HFFc6 (cell line): ENCODE measurements at places on chromosomes 2 and 18. TPM values are rescaled to one million over a fixed set of nuclear protein-coding genes. Genes with fewer than 3 reads are reported as not detected.

The MEIS1 gene
- total RNA-seq: 63.1 to 73.0 TPM (median 66.4 TPM) in 3 replicates

DNA sequence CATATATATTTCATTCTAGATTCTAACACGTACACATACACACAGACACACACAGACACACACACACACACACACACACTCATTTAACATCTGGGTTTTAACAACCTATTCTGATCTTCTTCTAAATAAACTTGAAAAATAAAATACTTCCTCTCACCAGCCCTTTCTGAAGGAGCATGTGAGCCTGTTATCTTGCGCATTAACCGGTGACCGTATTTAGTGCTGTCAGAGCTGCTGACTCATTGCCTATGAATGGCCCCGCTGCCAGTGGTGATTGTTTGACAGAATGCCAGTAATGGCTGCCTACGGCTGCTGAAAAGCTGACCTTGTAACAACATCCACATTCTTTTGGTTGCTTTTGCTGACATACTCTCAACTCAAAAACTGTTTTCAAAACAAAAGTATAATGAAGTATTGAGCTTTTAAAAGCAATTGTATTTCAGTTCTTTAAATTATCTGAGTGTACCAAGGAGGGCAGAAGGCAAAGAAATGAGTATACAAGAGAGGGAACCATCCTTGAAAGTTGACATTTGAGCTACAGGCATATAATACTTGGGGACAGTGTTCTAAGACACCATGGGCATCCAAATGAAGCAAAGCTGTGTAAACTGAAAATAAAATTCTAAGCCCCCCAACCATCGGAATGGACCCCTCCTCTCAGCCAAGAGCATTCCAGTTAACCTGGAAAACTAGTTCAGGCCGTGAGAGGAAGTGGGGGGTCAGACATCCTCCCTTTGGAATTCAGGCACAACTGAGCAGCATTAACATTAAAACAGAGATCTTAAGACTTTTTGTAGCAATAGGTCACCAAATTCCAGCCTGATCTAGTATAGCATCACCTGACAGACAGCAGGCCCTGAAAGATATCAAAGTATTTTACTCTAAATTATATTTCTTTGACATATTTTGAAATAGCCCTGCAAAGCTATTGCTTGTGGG lies 50.2 kb upstream of the DTNA start:
- peak; percentile 97 for DNase-seq

GRCh38 chr2:10993001-10993481 lies 81.3 kb downstream of the KCNF1 start:
- DNase-seq: peak; percentile 61

DNA sequence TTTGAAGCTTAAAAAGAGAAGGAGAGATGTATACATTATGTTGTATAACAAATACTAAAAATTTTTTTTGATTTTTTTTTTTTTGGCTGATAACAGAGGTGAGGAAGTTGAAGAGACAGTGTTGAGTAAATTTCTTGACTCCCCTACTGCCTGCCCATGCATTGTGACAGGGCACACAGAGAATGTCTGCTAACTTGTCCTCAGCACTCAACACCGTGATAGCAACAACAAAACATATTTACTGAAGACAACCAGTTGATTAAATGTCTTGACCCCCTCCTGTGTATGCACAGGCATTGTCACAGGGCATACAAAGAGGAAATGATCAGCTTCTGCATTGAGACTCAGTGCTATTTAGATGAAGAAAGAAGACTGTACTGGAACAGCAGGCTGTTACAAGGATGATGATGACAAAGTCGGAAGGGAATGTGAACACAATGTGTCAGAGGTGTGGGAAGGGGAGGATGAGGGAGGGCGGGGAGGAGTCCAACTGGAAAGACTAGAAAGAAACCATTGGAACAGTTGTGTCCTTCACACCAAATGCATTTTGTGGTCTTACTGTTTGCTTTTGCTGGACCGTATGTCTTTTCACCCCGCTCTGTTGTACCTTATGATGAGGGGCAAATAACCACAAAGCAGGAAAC lies 89.5 kb downstream of the CERS6 start:
- peak; percentile 77 for DNase-seq

DNA sequence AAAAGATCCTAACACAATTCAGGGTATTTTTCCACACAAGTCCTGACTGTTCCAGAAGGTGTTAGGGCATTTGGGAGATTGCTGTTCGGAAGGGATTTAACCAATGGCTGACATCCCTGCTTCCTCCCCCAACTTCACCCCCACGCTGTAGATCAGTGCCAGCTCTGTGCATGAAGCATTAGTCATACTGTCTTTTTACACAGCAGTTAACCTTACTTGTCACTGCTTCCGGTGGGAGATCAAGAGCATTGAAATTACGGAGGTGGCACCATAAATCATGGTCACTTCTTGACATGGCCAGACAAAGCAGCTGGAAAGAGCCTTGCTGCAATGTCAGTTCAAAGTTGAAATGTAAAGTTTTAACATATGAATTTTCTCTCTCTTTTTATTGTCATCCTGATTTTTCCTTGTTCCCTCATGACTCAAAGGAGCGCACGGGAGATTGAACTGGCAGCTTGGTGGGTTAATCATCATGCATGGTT lies 70.2 kb downstream of the HRH4 start:
- DNase-seq: peak; percentile 24

DNA sequence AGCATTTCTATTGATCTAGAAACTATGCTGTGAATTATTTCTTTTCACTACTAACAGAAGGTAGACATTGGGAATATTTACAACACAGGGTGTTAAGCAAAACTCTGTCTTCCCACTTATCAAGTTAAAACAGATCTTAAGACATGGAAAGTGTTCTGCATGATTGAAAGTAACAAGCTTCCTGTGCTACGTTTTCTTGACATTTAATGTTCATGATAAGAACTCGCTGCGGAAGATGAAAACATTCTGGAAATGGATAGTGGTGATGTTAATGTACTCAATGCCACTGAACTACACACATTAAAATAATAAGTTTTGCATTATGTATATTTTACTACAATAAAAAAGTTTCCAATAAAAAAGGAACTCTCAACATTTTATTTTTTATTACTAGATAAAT lies 74.4 kb upstream of the SCN7A start:
- no peak for DNase-seq

- no peak for DNase-seq
Measured at GRCh38 chr2:140473851-140474250, 1657.0 kb downstream of the LRP1B start.
